GM23248 (cell line): ENCODE measurements at places on chromosomes 1 and 21. TPM values are rescaled to one million over a fixed set of nuclear protein-coding genes. Genes with fewer than 3 reads are reported as not detected.

Gene OR2AK2
- not detected in 2 replicates for total RNA-seq

Gene C1orf141
- total RNA-seq: not detected in 2 replicates

Gene ASAP3
- 27.3 and 37.1 TPM in 2 replicates for total RNA-seq

Gene NBPF14
- total RNA-seq: 33.4 and 48.7 TPM in 2 replicates

Gene KCNJ15
- 1.2 and 2.1 TPM in 2 replicates for total RNA-seq

Gene CELA3B
- total RNA-seq: not detected in 2 replicates

Gene LHX4
- not detected in 2 replicates for total RNA-seq

Gene IL24
- total RNA-seq: 2.4 TPM in 1 of 2 replicates, not detected in the other

Gene ODR4
- total RNA-seq: 12.6 and 18.6 TPM in 2 replicates

Gene UTS2
- not detected in 2 replicates for total RNA-seq

GRCh38 chr1:119790451-119791198 lies 20.6 kb downstream of the REG4 start:
- peaks cover 12% of the 10 kb centered on the region; the same call in 1 of the 2 replicates for H3K4me1 ChIP-seq
- H3K27ac ChIP-seq: no peak overlapping the region
- H3K4me3 ChIP-seq: no peak overlapping the region
- no peaks in the 10 kb centered on the region for H3K27me3 ChIP-seq

DNA sequence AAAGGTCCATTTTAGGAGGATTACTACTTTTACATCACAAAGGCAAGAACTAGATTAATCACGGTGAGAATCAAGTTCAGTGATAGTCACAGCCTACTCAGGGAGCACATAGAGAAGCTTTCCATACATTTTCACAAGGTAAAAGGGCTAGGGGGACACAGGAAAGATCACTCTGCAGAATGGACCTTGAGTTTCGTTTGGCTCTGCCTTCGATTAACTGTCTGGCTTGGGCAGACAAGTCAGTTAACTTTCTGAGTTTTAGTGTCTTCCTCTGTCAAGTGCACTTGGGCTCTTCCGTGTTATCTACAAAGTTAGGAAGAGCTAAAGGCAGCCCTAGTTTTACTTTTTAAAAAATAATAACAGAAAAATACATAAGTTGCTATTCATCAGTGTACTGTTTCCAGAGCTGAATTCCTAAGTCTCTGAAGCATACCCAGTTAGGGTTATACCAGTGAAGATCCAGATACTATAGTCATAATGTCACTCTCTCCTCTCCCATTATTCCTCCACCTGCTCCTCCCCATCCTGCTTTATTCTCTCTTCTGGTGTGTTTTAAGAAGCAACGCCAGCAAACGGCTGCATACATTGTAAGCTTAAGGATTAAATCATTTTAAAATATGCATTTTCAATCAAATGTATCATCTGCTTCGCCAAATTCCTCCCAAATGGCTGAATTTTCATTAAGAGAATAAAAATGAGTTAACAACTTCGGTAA lies 1.7 kb downstream of the CEP170 start:
- H3K4me3 ChIP-seq: peak overlapping the region; percentile 84
- peak; percentile 59 for DNase-seq
- peak overlapping the region; percentile 88 for H3K27ac ChIP-seq
- H3K36me3 ChIP-seq: no peaks in the 10 kb centered on the region
- H3K27me3 ChIP-seq: no peaks in the 10 kb centered on the region

GRCh38 chr1:151036356-151036755 lies at the start of gene BNIPL:
TSS of gene BNIPL (plus strand) at chr1:151036586. CDS start at chr1:151036726, 140 bp downstream.
- peaks cover 6% of the 10 kb centered on the region; the same call in 1 of the 2 replicates for H3K36me3 ChIP-seq
- no peaks in the 10 kb centered on the region for H3K27me3 ChIP-seq
- DNase-seq: no peak
- no peaks in the 10 kb centered on the region for H3K4me1 ChIP-seq
- no peak within 1 kb of the TSS for H3K4me3 ChIP-seq

DNA sequence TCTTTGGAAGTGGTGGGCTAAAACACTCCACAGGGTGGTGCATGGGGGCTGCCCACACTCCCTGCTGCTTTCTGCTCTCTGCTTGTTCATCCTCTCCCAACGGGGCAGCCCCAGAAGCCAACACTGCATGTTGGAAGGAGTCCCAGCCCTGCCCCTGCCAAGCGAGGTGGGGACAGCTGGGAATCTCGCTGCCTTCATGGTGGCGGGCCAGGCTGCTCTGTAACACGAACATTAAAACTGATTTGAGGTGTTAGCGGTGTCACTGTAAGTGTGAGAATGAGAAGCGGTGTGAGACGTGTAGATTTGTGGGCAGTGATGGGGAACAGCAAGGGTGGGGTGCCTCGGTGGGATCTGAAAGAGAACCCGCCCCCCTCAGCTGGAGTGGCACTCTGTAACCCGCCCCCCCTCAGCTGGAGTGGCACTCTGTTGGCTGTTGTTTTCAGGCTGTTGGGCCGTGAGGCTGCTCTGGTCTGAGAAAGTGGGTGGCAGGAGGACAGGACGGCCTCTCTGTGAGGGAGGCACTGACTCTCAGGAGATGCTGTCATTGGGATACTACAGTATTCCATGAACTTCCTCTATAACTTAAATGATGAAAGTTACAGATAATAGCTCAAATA lies 80.9 kb downstream of the PCBP3 start:
- H3K27me3 ChIP-seq: no peaks in the 10 kb centered on the region
- no peak for DNase-seq
- no peak overlapping the region for H3K4me3 ChIP-seq
- H3K36me3 ChIP-seq: no peaks in the 10 kb centered on the region
- H3K4me1 ChIP-seq: no peaks in the 10 kb centered on the region

DNA sequence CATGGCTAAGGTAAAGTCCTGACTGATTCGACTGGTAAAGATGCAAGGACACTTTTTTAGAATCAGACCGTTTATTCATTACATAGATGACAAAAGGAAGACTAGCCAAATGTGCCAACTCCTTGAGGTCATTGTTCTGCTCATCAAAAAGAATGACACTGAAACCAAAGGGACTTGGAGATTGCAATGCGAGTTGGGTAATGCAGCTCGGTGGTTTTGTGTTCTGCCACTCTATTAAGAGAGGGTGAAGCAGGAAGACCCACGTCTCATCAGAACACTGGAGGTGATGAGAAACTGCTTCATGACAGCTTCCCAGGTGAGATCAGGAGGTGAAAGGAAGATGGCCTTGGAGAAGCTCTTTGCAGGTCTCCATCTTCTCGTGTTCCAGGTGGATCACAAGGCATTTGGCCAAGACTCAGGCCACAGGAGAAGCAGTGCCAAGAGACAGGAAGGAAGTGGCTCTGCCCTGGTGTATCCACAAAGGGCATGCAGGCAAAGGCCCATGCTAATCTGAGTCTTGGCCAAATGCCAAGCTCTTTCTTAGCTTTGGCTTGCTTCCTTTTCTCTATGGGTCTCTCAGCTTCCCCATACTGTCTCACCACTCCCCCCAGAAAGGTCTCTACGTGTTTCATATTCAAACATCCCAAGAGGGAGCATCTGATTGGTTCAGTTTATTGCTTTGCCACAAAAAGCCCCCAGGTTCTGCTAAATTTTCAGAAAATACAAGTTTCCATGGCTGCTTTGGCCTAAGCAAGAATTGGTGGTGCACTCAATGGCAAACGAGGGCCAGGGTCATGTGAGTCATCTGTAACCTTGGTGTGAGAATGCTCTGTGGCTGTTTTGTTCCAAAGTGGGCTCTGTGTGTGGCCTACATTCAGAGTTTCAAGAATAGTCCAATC lies 5.7 kb upstream of the CCT8 start:
- no peaks in the 10 kb centered on the region for H3K27me3 ChIP-seq
- no peak overlapping the region for H3K27ac ChIP-seq
- no peak for DNase-seq
- H3K36me3 ChIP-seq: no peaks in the 10 kb centered on the region

- H3K27me3 ChIP-seq: no peaks in the 10 kb centered on the region
- DNase-seq: peak; percentile 77
- peak overlapping the region; percentile 70 for H3K27ac ChIP-seq
- peaks cover 62% of the 10 kb centered on the region for H3K4me1 ChIP-seq
- H3K4me3 ChIP-seq: no peak overlapping the region
- no peaks in the 10 kb centered on the region for H3K36me3 ChIP-seq
Measured at GRCh38 chr1:165857046-165857801, 29.8 kb downstream of the UCK2 start.

DNA sequence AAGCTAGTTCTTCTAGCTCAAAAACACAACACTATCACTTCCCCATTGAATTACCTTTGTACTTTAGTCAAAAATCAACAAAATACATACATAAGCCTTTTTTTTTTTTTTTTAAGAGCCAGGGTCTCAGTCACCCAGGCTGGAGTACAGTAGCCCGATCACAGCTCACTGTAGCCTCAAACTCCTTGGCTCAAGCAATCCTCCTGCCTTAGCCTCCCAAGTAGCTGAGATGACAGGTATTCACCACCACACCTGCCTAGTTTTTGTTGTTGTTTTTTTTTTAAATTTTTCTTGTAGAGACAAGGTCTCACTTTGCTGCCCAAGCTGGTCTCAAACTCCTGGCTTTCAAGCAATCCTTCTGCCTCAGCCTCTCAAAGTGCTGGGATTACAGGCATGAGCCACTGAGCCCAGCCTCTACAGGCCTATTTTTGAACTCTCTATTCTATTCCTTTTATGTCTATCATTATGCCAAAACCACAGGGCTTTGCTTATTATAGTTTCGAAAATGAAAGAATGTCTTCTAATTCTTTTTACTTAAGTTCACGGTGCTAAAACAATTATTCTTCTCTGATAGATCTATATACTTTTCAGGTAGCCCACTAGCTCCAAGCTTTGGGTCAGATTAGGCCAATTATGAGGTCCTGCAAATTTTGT lies 29.6 kb downstream of the GPBP1L1 start:
- H3K36me3 ChIP-seq: peaks cover 80% of the 10 kb centered on the region
- H3K27me3 ChIP-seq: no peaks in the 10 kb centered on the region
- no peak overlapping the region for H3K4me3 ChIP-seq
- H3K27ac ChIP-seq: no peak overlapping the region
- DNase-seq: no peak
- peaks cover 5% of the 10 kb centered on the region; the same call in 1 of the 2 replicates for H3K4me1 ChIP-seq

DNA sequence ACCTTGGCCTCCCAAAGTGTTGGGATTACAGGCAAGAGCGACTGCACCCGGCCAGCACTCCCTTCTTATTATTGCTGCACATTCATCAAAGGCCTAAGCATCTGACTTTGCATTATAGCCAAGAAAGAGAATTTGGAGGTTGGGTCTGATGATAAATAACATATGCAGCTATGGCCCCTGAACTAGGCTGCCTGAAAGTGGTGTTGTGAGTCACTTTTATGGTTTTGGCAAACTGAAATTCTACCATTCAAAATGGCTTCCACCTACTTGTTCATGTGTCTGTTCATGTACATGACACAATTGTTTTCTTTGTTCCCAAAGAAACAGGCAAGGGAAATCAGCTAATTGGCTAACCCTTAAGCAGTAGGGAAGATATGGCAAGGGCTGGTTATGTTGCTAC lies 25.0 kb upstream of the UAP1 start:
- no peak overlapping the region for H3K4me3 ChIP-seq
- H3K27me3 ChIP-seq: no peaks in the 10 kb centered on the region
- no peaks in the 10 kb centered on the region for H3K36me3 ChIP-seq
- H3K27ac ChIP-seq: peak overlapping the region; percentile 92
- peaks cover 57% of the 10 kb centered on the region for H3K4me1 ChIP-seq

DNA sequence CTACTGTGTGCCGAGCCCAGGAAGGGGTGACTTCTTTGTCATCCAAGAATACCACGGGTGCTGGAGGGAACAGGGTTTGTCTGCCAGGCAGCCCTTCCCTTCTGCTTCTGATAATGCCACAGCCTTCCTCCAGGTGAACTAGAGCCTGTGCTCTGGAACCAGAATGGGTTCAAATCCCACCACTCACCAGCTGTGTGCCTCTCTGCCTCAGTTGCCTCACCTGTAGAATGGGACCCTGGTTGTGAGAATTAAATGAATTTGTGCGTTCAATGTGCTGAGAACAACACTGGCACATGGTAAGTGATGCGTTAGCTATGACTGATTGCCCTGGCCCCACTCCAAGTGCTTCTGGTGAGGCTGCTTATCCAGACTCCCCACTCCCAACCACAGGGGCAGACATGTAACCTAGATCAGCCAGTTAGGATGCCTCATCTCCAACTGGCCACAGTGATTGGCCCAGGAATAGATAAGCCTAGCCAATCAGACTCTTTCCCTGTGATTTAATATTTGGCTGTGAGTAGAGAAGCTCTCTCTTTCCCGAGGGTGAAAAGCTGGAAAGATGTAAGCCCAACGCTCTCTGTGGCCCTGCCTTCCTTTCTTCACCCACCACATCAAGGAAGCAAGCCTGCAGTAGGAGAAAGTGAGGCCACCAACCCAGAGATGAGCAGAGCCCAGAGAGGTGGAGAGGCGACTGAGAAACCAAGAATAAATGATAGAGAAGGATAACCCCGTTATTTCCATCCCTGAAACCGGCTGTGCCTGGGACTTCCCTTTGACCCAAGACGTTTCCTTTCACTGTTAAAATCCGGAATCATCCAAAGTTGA lies 20.8 kb upstream of the LAPTM5 start:
- peak; percentile 66 for DNase-seq
- no peak overlapping the region for H3K27ac ChIP-seq
- H3K27me3 ChIP-seq: peaks cover 3% of the 10 kb centered on the region; the same call in 1 of the 2 replicates
- no peaks in the 10 kb centered on the region for H3K4me1 ChIP-seq
- no peak overlapping the region for H3K4me3 ChIP-seq

DNA sequence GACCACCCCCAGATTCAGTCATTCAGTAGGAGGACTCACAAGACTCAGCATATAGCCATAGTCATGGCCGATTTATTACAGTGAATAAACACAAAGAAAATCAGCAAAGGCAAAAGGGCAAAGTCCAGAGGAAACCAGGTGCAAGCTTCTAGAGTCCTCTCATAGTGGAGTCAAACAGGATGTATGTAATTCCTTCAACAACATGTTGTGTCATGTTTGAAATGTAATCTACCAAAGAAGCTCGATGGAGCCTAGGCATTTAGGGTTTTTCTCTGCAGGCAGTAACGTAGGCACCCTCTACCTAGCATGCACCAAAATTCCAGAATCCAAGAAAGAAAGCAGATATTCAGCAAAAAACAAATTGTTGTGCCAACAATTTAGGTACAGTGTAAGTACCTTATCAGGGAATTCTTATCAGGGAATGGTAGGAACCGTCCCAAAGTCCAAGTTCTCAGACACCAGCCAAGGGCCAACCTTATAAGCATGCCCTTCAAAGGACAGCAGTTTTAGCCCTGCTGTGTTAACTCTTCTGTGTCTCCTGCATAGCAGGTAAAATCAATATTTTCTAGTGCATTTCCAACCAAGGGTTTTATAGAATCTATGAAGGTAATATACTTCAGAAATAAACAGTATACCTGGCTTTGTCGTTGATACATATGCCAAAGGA lies 16.1 kb upstream of the SLAMF6 start:
- no peaks in the 10 kb centered on the region for H3K4me1 ChIP-seq
- H3K4me3 ChIP-seq: no peak overlapping the region
- no peak for DNase-seq
- no peaks in the 10 kb centered on the region for H3K27me3 ChIP-seq
